ENCODE measurements at places on chromosomes 1 and 21.

GRCh38 chr1:230901671-230902070 is 33.4 kb upstream of the C1orf198 start:
- no peak for DNase-seq

DNA sequence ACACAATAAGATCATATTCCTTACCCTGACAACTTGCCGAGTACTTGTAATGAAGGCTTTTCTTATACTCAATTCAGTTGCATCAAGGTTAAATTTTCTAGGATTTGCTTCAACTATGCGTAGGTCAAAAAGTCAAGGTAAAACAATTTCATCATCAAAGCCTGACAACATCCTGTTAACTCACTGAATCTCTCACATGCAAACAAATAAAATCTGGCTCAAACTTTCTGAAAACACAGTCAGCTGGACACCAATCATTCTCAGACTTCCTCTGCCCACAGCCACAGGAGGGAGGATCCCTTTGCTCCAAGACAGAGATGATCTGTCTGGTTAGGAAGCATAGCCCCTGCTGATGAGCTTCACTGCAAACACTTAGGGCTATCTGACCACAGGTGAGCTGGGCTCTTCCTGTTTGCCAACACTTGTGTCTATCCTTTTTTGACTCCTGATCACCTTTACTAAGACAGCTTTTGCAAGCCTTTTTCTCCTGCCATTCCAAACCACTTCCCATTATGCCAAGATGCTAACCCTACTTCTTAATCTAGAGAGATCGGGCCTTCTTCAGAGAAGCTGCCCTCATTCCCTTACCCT is 20.0 kb downstream of the STX6 start:
- DNase-seq: no peak

DNA sequence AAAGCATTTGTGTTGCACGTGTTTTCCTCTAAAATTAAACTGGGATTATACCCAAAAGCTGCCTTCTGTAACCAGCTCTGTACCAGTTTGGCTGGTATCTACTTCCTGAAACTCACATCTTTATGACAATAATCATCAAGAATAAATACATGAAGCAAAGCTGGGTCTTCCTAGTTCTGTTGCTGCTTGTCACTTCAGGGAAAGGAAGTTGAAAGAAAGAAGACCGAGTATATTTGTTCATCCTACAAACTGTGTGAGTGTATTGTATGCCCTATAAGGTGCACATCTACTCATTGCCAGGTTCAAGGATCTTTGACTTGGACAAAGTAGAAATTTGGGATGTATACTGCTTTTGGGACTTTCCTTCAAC is 29.1 kb upstream of the IFNGR2 start:
- DNase-seq: no peak

DNA sequence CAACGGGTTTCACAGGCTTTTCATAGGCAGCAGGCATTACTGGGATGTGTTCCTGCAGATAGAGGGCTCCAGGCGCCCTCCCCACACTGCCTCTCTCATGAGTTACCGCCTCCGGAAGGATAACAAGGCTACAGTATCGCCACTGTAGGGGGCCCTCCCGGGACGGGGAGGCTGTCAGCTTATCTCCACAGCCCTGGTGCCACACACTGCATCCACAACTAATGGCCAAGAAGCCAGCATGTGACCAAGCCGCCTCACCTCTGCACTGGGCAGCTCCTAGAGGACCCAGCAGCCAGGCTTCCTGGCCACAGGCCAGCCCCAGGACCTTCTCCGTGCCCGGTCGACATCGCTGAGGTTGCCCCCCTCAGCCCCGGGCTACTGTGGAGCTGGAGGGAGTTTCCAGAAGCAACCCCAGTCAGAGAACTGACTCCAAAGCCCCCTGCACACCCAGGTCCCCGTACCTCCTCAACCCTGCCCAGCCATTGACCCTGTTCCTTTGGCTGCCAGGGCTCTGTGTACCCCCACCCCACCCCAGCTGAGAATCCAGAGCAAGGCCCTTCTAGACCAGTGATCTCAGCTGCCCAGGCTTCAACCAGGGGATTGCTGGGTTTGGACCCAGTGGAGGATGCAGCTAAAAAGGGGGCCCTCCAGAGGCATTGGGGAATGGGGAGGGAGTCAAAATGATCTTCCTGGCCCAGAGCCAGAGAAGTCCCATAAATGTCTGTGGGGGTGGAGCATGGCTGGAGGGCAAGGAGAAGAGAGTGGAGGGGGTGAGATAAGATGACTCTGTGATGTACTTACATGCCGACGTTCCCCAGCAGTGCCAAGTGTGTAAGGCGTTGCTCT is 45.0 kb downstream of the NEK2 start:
- no peak for DNase-seq

DNA sequence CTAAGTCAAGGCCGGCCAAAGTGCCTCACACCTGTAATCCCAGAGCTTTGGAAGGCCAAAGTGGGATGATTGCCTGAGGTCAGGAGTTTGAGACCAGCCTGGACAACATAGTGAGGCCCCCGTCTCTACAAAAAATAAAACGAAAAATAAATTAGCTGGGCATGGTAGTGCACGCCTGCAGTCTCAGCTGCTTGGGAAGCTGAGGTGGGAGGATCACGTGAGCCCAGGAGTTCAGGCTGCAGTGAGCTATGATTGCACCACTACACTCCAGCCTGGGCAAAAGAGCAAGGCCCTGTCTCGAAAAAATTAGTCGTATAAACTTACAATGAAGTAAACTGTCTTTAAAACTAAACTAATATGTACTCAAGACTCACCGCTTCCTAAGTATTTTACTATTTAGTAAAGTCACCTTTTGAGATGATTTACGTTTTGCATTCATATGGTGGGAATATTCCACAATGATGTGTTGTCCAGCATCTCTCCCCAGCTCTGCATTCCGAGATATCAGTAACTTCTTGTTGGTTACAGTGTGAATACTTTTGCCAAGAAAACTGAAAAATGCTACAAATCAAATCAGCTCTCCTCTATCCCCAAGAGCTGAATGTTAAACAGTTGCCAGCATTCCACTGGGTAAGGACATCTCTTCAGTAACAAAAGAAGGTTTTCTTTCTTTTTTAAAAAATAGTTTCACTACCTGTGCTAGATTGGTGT is 84.9 kb upstream of the C21orf91 start:
- DNase-seq: no peak

DNA sequence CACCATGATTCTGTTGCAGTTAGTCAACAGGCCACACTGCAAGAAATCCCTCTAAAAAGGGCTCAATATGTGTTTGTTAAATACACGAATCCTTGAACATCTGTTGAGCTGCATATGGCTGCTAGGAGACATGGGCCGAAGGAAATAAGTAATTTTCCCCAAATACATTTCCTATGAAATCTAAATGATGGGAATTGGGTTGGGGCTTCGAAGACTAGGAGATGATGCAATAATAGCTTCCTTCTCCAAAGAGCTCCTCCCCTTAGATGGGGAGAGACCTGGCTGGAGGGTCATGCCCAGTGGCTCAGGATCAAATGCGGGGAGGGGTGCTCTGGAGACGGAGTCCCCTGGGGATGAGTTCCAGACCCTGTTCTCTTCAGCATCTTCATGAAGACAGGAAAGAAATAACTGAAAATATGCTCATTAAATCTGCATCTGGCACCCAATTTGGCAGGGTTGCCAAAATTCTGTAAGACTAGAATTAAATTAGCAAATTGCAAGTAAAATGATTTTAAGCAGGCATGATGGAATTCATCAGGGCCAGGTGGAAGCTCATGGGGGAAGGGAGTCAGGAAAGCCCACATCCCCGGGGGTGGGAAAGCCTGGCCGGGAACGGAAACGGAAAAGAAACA is 165.0 kb upstream of the EDN2 start:
- DNase-seq: no peak

DNA sequence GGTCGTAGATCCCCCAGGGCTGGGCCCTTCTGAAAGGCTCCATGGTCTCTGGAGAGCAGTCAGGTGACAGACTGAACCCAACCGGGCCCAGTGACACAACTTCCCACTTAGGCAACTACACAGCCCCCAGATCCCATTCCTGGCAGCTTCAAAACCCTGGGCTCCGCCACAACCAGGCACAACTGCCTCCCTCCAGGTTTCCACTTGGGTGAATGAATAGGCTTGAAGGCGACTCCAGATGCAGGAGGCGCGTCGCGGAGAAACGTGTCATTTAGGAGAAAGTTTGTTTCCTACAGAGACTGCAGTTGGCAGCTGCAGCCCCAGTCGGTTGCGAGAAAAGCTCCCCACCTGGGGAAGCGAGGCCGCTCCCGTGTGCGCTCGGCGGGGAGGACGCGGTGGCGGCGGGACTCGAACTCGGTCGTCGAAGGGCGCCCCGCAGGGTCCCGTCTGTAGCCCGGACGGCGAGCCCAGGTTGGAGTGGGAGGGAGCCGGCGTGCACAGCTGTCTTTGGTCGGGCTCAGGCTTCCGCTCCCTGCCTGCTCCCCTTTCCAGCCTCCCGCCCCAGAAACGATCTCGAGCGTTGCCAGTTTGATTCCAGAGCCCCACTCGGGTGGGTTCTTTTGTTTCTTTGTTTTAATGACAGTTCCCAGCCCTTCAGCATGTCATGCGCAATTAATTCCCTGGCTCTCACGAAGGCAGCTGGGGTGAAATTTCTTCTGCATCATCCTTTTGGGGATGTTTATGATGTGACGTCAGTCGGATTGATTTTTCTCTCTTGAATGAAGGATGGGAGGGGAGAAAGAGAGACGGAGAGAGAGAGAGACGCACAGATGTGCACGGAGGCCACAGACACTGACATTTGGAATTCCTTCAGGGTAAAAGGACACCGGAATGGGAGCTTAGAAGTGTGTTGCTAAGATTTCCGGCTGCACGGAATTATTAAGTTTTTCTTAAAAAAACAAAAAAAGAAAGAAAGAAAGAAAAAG is 862 bp upstream of the SGIP1 start:
- DNase-seq: peak; percentile 29

GRCh38 chr1:156281693-156282478 is 739 bp downstream of the SMG5 start:
- DNase-seq: peak; percentile 45

GRCh38 chr21:42108554-42109340 is 37.6 kb downstream of the UMODL1 start:
- DNase-seq: no peak

DNA sequence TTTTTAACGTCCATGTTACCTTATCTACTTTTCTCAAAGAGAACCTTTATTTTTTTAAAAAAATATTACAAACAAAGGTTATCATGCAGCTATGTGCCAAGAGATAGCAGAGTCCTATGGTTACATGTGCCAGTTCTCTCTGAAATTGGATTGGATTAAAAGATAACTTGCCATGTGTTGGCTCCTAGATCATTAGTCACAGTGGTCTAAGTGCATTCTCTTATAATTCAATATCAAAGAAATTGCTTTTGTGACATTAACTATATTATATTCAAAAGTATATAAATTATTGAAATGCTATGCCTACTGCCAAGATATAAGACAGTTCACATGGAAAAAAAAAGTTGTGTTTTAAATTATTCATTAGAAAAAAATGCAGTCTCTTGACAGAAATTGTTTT is 494.2 kb downstream of the NEGR1 start:
- no peak for DNase-seq

DNA sequence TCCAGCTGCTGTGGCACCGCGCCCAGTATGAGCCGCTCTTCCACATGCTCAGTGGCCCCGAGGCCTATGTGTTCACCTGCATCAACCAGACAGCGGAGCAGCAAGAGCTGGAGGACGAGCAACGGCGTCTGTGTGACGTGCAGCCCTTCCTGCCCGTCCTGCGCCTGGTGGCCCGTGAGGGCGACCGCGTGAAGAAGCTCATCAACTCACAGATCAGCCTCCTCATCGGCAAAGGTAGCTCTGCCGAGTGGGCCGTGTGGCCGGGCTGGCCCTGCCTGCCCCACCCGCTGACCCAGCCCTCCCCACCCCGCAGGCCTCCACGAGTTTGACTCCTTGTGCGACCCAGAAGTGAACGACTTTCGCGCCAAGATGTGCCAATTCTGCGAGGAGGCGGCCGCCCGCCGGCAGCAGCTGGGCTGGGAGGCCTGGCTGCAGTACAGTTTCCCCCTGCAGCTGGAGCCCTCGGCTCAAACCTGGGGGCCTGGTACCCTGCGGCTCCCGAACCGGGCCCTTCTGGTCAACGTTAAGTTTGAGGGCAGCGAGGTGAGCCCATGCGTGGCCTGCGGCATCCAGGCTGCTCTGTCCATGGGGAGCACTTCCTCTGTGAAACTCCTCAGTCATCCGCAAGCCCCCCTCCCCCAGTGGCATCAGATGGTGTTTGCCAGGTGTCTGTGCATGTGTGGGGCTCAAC is 64.2 kb downstream of the PIK3CD start:
- peak; percentile 60 for DNase-seq

DNA sequence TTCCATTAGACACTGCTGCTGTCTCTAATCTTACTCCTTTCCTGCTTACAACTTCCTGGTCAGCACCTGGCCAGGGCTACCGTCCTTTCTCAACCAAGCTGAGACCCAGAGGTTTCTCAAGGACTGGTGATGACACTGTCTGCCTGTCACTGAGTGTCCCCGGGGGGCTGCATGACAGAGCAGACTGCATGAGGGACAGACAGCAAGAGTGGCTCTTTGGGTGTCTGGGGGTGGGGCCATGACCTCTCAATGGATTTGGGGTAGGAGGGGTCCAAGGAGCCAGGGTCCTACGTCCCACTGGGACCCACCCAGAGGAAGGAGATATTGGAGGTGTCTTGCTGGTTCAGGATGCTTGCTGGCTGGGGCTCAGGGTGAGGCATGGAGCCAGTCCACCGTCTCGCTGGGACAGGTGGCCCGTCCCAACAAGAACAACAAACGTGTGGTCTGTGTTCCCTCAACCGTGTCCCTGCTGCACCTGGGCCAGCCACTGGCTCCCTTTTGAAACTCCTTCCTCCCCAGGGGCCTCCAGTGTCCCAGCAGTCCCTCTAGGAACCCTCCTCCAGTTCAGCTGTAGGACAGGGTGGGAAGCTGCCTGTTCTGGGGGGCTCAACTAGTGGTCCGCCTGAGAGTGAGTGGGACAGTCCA is 344.6 kb upstream of the AJAP1 start:
- no peak for DNase-seq

- DNase-seq: no peak
Measured at GRCh38 chr1:19315378-19316198, 3.5 kb downstream of the SLC66A1 start.

DNA sequence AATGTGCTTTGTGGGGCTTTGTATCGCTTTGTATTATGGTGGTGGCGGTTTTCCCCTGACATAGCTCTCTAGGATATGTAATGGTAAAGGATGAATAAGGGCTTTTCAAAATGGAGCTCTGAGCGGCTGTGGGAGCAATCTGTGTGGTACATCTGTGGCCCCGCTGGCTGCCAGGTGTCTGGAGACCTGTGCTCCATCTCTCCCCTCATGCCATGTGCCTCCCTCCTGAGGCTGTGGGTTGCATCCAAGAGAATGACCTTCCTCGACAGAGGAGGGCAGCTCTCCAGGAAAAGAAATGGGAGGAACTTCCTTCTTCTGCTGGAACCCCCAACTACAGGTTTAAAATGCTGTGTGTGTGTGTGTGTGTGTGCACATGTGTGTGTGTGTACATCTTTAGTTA is 78.7 kb downstream of the RYR2 start:
- no peak for DNase-seq

- peak; percentile 55 for DNase-seq
Measured at GRCh38 chr1:1402072-1402900, 3.2 kb upstream of the CCNL2 start.

DNA sequence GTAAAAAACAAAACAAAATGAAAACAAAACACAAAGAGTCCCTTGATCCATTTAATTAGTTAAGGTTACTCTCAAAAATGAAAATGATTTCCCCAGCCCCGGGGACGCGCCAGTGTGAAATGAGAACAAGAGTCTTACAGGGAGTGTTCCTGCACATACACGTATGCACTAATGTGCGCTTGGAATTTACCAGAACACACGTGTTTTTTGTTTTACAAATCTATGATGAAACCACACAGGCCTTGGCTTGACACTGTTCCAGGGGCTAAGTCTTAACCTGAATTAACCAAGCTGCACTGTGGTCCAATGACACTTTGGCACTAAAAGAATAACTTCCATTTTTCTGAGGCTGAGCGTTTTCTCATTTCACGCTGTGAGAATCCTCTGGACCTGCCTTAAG is 63.7 kb downstream of the SLC45A1 start:
- DNase-seq: no peak
